Right ventricle myocardium inferior (tissue), 1 donor: ENCODE measurements at places on chromosomes 16 and 17. TPM values are rescaled to one million over a fixed set of nuclear protein-coding genes. Genes with fewer than 3 reads are reported as not detected.

SPNS3 gene
- total RNA-seq = 0.35 TPM

KRT9 gene
- not detected for total RNA-seq

CX3CL1 gene
- total RNA-seq = 15.2 TPM

HOXB4 gene
- 0.38 TPM for total RNA-seq

CLDN7 gene
- total RNA-seq = 1.2 TPM

ZNF750 gene
- total RNA-seq = not detected

EXOC3L1 gene
- total RNA-seq = 4.1 TPM

NDRG4 gene
- 337 TPM for total RNA-seq

AXIN1 gene
- 12.8 TPM for total RNA-seq

MMP25 gene
- 1.7 TPM for total RNA-seq

C16orf82 gene
- not detected for total RNA-seq

ABCC12 gene
- 0.14 TPM for total RNA-seq

SPATA32 gene
- not detected for total RNA-seq

TMEM106A gene
- 4.1 TPM for total RNA-seq

MEFV gene
- 1.1 TPM for total RNA-seq

TMEM100 gene
- total RNA-seq = 17.0 TPM

ZNF747 gene
- 5.7 TPM for total RNA-seq
